ENCODE measurements at places on chromosomes 11 and 22.

DNA sequence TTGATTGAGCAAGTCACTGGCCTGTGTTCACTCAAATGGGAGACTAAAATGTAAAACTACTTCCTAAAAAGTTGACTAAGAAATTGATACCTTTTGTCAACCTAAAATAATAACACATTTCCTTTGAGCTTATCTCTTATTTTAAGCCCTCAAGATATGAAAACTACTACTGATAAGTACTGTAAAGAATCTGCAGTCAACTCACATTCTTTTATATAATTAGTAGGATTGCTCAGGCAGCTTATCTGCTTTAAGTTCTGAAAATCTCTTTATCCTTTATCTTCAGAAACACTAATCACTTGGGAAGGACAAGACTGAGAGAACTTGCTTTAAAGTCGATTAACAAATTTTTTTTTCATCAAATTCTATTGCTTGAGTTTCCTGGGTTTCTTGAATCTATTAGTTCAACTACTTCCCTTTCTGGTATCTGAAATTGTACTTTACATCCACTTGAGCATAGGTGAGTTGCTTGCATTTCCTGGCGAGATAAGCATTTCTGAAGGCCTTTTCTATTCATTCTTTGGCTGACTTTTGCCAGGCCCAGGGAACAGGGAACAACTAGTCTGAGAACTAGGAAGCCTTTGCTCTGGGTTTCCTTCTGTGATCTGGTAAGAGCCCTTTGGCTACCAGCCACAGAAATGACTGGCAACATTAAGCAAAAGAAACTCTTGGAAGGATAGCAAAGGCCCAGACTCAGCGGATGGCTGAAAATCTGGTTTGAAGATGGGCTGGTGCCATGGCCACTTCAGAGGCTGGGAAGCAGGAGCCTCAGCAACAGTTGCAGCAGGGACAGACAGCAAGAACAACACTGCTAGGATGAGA, 19.3 kb upstream of the CSRP3 start:
- DNase-seq: no peak

DNA sequence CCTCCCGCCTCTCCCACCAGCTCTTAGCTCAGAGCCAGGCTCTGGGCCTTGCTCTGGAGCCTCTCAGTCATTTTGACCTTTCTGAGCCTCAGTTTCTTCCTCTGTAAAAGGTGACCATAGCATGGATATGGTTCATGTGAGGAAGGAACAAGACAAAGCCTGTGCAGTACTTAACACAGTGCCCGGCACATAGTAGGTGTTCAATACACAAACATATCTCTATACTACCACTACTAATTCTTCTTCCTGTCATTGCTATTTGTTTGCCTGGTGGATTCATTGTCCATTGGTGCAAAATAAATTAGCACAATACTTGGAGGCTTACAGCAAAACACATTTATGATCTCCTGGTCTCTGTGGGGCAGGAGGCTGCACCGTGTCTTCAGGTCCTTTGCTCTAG, 21.6 kb upstream of the MPPED1 start:
- DNase-seq: no peak

- no peak for DNase-seq
Measured at GRCh38 chr11:6402561-6402981, 12.3 kb downstream of the SMPD1 start.

- no peak for DNase-seq
Measured at GRCh38 chr11:118142081-118142480, 10.5 kb downstream of the SCN4B start.

GRCh38 chr11:16086229-16086819, 270.0 kb downstream of the SOX6 start:
- no peak for DNase-seq

DNA sequence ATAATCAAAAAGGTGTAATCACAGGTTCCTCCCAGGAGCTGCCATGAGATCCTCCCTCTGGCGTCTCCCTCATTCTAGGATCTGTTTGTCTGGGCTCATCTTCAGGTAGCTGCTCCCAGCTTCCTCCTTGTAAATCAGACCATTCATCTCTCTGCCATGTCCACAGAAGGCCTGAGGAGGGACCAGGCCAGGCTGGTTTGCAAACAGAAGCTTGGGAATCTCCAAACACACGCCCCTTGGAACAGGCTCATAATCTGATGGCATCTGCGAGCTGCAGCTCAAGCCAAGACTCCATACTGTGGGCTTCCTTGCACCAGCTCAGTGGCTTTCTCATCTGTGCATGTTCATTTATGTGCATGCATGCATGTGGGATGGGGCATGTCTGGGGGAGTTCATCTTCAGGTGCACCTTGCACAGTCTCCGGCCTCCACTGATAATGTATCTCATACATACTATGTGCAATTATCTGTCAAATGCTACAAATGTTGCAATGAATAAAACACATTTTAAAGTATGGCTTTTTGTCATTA, 134.9 kb downstream of the NXPE2 start:
- DNase-seq: no peak

DNA sequence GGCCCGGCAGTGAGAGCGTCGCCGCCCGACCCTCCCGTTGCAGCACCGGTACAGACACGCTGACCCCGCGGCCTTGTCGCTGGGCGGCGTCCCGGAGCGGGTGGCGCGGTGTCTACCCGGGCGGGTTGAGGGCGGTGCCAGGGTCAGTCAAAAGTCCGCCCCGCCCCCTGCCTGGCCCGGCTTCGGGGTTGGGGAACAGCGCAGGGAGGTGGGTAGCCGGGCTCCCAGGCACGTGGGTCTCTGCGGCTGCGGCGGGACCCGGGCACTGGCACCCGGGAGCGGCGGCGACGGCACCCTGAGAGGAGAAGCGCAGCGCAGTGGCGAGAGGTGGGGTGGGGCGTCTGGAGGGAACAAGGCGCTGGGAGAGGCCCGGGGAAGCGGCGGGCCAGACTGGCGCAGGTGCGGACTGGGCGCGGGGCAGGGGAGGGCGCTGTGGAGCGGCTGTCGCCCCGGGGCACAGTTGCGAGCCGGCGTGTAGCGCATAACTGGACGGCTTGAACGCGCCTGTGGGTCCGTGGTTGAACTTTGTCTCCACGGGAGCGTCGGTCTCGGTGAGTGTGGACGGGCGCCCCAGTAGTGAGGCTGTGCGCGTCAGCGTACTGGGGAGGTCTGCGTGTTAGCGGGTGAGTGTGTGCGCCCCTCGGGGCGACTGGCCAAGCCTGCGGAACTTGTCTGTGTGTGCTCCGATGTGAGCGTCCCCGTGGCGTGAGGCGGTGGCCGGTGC, at the start of gene P2RY2:
P2RY2 (plus strand) TSS at position 176 of the 724 bp plus-strand sequence. CDS start 15,879 bp downstream, outside the sequence.
- no peak for DNase-seq

GRCh38 chr11:68038718-68039525, at the start of gene TCIRG1:
Gene TCIRG1, plus strand, starts transcription at chr11:68039025. Its CDS starts 2,247 bp downstream, at chr11:68041272.
- DNase-seq: peak; percentile 42

DNA sequence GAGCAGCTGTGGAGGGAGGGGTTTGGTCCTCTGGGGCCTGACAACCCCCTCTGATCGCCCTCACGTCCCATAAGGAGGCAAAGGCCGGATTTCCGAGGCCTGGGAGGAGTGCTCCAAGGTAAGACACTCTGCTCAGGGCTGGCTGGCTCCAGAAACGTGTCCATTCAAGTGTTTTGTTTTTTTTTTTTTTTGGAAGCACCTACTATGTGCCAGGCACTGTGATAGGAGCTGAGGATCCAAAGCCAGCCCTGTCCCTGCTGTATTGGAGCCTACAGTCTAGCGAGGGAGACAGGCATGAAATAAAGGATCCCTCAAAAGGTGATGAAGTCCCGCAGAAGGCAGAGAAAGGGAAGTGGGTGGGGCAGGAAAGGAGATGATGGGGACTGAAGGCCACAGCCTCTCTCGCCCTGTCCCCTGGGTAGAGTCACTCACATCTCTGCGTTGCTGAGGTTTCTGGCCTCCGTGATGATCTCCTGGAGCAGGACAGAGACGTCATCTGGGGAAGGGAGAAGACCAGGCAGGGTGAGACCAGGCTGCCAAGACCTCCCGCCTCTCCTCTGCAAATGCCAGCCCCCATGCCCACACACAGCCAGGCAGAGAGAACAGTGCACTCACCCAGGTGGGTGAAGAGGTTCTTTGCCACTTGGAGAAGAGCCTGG, 89.2 kb downstream of the PDE2A start:
- no peak for DNase-seq
